Endothelial cell of umbilical vein (primary cell): ENCODE measurements at places on chromosomes 5 and 9. TPM values are rescaled to one million over a fixed set of nuclear protein-coding genes. Genes with fewer than 3 reads are reported as not detected.

NTNG2 gene
- 0.88 TPM in 1 of 2 replicates, not detected in the other for total RNA-seq

NRG2 gene
- 0.30 and 0.42 TPM in 2 replicates for total RNA-seq

GPR21 gene
- 2.4 and 2.7 TPM in 2 replicates for total RNA-seq

INSL6 gene
- not detected in 2 replicates for total RNA-seq

IRX4 gene
- total RNA-seq: not detected in 2 replicates

IL13 gene
- not detected in 2 replicates for total RNA-seq

LEAP2 gene
- 0.40 and 0.99 TPM in 2 replicates for total RNA-seq

MEF2C gene
- total RNA-seq: 58.3 and 67.7 TPM in 2 replicates

SLC46A2 gene
- not detected in 2 replicates for total RNA-seq

STC2 gene
- total RNA-seq: 26.2 and 26.9 TPM in 2 replicates

PCDHGA5 gene
- total RNA-seq: 0.78 and 0.93 TPM in 2 replicates

CCL28 gene
- 0.95 and 1.8 TPM in 2 replicates for total RNA-seq

PLPP6 gene
- 5.4 and 6.4 TPM in 2 replicates for total RNA-seq

SLC31A2 gene
- 3.7 and 4.0 TPM in 2 replicates for total RNA-seq

PPP2R2B gene
- not detected in 2 replicates for total RNA-seq

MAMDC2 gene
- 0.60 and 0.85 TPM in 2 replicates for total RNA-seq

IGFBPL1 gene
- total RNA-seq: not detected in 2 replicates

FOXD4L5 gene
- total RNA-seq: 0.42 TPM in 1 of 2 replicates, not detected in the other

INSYN2B gene
- total RNA-seq: 8.2 and 9.9 TPM in 2 replicates

SHC3 gene
- 0.16 and 2.0 TPM in 2 replicates for total RNA-seq

MZB1 gene
- total RNA-seq: not detected in 2 replicates

PCDHB13 gene
- 0.65 and 0.77 TPM in 2 replicates for total RNA-seq

TSSK1B gene
- 0.12 TPM in 1 of 2 replicates, not detected in the other for total RNA-seq

MGAT1 gene
- total RNA-seq: 108 and 123 TPM in 2 replicates

PCDHGA1 gene
- total RNA-seq: 0.22 and 0.30 TPM in 2 replicates

ZFR gene
- 58.6 and 60.1 TPM in 2 replicates for total RNA-seq

DEPDC1B gene
- total RNA-seq: 14.2 and 18.7 TPM in 2 replicates

IL3 gene
- total RNA-seq: not detected in 2 replicates

PCDHB14 gene
- total RNA-seq: 0.55 and 1.0 TPM in 2 replicates

GNAQ gene
- 61.8 and 67.3 TPM in 2 replicates for total RNA-seq

FBN2 gene
- 57.4 and 61.6 TPM in 2 replicates for total RNA-seq

ANKDD1B gene
- 0.65 and 0.71 TPM in 2 replicates for total RNA-seq

C7 gene
- 0.29 TPM in 1 of 2 replicates, not detected in the other for total RNA-seq

KCNV2 gene
- not detected in 2 replicates for total RNA-seq

C5orf63 gene
- 4.0 and 5.3 TPM in 2 replicates for total RNA-seq

TPRN gene
- 12.1 and 12.4 TPM in 2 replicates for total RNA-seq

MUSK gene
- total RNA-seq: not detected in 2 replicates

PTPN3 gene
- not detected in 2 replicates for total RNA-seq

PCDH1 gene
- 136 and 170 TPM in 2 replicates for total RNA-seq

EFNA5 gene
- 22.1 and 22.6 TPM in 2 replicates for total RNA-seq

SLC6A19 gene
- total RNA-seq: not detected in 2 replicates

SLC6A3 gene
- not detected in 2 replicates for total RNA-seq

SLC45A2 gene
- not detected in 2 replicates for total RNA-seq

TEX48 gene
- total RNA-seq: not detected in 2 replicates

AHRR gene
- 3.1 and 5.1 TPM in 2 replicates for total RNA-seq

HAPLN1 gene
- total RNA-seq: not detected in 2 replicates

F2RL1 gene
- total RNA-seq: 21.9 and 42.6 TPM in 2 replicates

RNF14 gene
- total RNA-seq: 53.1 and 55.9 TPM in 2 replicates

VCAN gene
- total RNA-seq: 0.35 and 0.72 TPM in 2 replicates

ARSI gene
- total RNA-seq: 0.20 TPM in 1 of 2 replicates, not detected in the other

GCNT4 gene
- not detected in 2 replicates for total RNA-seq

IL4 gene
- total RNA-seq: not detected in 2 replicates

MSMP gene
- total RNA-seq: 18.8 and 25.6 TPM in 2 replicates

MCC gene
- total RNA-seq: 23.0 and 27.5 TPM in 2 replicates

DNAI1 gene
- total RNA-seq: not detected in 2 replicates
